Right lung (tissue), 10 donors: ENCODE measurements at places on chromosomes 3 and 15. TPM values are rescaled to one million over a fixed set of nuclear protein-coding genes. Genes with fewer than 3 reads are reported as not detected.

DUOX2 gene
- 0.28 TPM for polyA plus RNA-seq

GRCh38 chr3:134078169-134078831 is 48.6 kb upstream of the SLCO2A1 start:
- DNase-seq = no peak

CEMIP gene
- polyA plus RNA-seq = 19.6 TPM

DNA sequence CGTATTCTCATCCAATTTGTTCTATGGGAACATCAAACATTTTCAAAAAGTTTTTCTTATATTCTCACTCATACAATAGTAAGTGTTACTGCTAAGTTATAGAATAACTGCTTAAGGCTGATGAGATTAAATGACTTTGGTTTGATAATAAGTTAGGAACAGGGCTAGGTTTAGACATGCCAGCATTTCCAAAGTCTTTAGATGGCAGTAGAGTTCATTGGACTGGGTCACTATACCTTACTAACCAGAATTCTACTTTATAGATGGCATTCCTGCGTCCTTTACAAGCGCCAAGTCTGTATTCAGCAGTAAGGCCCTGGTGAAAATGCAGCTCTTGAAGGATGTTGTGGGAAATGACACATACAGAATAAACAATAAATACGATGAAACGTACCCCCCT is 21.7 kb downstream of the PLAAT1 start:
- DNase-seq = no peak

RBM15B gene
- polyA plus RNA-seq = 32.9 TPM

NME9 gene
- polyA plus RNA-seq = 2.3 TPM

GRCh38 chr15:31930967-31931366 is 99.3 kb upstream of the CHRNA7 start:
- DNase-seq = no peak

SST gene
- 1.3 TPM for polyA plus RNA-seq

KIF15 gene
- polyA plus RNA-seq = 19.3 TPM

DNA sequence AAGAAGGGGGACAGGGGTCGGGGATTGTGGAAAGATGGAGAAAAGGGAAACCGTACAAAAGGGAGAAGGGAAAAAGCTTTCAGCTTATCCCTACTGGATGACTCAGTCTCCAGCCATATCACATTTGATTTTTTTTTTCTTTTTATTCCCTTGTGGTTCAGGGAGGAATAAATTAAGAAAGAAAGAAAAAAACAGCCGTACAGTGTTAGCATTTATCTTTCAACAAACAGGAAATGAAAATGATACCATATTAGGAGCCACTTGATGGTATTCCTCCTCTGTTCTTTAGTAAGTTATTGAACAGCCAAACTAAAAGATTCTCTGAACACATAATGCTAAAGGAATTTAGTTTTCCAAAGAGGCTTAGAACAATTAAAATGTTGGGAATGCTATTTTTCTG is 594.4 kb downstream of the FOXP1 start:
- no peak for DNase-seq

DNA sequence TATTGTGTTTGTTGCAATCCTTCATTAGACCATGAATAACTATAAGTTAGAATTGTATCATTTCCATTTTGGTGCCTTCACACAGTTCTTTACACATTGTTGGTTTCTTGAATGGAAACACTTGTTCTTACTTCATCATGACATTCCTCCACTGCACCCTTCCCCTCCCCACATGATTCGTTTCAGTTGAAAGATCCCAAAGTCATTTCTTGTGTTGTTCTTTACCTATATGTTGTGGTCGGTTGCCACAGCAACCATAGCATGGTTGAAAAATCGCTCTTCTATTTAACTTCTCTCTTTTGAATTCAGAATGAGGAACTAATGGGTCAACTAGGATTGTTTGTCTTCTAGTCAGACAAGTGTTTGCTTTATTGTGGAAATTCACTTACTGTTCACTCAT is 103.3 kb downstream of the IL1RAP start:
- DNase-seq = no peak

- no peak for DNase-seq
Measured at GRCh38 chr3:65883613-65884012, 155.1 kb downstream of the MAGI1 start.

SIDT1 gene
- 2.1 TPM for polyA plus RNA-seq
